ENCODE measurements at places on chromosomes 7 and 10.
A peak's percentile ranks its signal among the peaks of the same experiment; 100 is the strongest.

DNA sequence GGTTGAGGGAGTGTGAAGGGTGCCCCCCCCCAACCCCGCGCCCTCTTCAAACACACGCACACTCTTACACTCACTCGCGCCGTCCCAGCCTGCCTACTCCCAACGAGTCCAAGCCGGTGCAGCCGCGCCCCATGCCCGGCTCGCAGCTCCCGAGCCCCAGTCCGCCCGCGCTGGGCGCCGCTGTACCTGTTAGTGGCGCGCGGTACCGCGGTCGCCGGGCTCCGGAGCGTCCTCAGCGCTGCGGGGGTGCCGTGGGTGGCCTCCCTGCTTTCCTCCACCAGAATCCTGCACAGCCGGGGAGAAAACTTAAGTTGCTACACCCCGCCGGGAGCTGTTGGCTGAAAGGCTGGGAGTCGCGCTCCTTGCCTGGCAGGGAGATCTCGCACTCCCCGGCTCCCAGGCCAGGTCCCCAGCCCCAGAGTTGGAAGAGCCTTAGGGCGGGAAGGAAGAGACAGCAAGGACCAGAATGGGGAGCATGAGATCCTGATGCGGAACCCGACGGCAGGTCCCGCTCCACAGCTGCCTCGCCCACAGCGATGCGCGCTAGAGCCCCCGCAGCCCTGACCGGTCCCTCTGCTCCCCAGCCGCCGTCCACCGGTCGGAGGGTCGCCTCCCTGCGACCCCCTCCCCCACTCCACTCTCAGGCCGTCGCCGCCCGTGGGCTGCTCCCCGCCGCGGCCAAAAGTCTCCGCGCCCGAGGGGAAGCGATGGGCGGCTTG lies 863 bp downstream of the ST8SIA6 start:
- DNase-seq = peak; percentile 28

DNA sequence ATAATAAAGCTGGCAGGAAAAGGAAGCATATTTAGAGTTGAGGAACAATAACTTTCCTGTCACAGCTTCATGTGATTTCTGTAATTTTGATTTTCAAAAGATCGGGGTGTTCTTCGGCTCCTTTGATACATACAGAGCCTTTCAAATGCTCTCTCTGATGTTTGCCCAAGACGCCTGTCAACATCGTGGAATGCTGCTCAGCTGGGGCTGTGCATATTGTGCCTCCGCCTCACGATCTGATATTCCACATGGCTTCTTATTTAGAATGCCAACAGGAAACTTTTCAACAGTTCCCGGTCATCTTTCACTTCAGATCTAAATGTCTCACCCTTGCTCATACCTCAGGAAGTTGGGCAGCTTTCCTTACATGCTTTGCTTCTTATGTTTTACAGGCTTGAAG lies 7.3 kb downstream of the NPY start:
- DNase-seq = no peak

DNA sequence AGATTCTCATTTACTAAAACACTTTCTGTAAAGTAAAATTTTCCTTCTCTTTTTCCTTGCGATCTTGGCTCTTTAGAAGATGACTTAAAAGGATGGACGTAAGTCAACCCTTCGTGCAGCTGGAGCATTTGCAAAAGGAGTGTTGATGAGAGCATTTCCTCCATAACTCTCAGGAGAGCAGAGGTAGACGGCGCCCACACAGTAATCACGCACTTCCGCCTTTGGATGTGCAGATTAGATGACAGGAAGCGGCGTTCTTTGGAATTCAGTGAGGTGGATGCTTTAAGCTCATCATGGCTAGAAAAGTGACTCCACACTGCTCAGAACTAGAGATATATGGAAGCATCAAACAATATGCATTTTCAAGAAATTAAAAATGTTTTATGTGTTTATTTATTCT lies 43.0 kb upstream of the NPS start:
- DNase-seq = no peak

DNA sequence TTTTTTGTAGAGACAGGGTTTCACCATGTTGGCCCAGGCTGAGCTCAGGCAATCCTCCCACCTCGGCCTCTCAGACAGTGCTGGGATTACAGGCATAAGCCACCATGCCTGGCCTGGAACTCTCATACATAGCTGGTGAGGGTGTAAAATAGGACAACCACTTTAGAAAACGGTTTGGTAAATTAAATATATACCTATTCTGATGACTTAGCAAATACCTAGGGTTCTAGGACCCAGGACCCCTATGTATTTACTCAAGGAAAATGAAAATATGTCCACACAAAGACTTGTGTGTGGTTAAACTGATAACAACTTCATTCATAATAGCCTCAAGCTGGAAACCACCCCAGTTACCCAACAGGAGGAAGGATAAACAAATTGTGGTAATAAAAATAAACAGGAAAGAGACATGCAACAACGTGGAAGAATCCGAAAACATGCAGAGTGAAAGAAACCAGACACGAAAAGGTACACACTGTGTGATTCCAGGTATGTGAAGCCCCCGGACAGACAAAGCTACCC lies 52.7 kb downstream of the CARD11 start:
- DNase-seq = no peak
